RWPE1 (cell line): ENCODE measurements at places on chromosomes 3 and 15.

GRCh38 chr3:148466980-148467740 is 230.5 kb upstream of the AGTR1 start:
- no peak for DNase-seq

DNA sequence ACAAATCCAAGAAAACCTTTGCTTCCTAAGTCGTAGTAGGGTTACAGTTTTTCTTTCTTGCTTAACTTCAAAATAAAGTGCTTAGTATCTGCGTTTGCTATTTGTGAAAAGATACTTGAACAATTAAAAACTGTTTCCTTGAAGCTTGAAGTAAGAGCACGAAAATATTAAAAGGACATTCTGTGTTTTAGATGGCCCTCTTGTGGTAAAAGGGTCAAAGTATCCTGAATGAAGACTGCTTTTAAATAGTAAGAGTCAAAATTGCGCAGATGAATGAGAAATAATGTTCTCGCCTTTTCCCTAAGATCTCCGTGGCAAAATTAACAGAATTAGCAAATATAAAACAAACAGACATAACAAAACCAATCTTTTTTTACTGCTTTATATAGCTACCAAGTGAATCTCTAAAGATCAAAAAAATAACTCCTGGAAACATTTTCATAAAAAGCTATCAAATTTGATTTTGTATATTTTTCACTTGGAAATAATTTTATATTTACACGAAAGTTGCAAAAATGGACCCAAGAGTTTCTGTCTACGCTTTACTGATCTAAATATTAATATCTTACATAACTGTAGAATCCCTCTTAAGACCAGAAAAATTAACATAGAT is 175.4 kb downstream of the MBNL1 start:
- peak; percentile 22 for DNase-seq

DNA sequence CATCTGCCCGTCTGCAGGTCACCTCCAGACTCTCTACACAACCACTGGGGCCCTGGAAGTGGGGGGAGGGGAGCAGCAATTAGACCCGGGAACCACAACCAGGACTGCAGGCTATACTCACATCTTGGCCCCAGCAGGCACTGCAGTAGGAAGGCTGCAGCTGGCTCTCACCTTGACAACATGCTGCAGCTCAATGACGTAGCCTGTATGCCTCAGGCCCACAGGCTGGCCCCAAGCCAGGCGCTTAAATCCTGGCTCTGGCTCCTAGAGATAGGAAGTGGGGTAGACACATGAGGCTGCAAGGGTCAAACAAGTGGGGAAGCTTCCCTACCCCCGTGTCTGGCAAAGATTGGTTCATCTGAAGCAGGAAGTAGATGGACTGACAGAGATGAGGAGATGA is 4.6 kb upstream of the QRICH1 start:
- DNase-seq = no peak

- no peak for DNase-seq
These were observed 17.5 kb downstream of the CHRM5 start for GRCh38 chr15:33985751-33986150.

GRCh38 chr15:95470997-95471689 is 859.4 kb upstream of the NR2F2 start:
- DNase-seq = no peak

DNA sequence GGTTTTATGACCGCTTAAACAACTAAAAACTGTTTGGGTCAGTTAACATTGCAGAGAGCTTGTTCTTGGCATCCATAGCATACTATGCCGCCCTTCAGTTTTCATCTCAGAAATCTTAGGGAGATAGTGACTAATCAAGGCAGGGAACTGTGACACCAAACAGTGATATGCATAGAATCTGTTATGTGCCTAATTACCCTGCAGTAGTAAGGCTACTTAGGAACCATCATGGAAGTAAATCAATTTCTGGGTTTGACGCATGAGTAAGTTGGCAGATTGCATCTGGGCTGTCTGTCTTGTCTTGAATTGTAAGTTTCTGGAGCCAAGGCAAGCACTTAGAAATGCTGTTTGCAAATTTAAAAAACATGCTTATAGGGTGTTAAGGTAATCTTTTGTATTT is 22.5 kb downstream of the KCTD6 start:
- DNase-seq = no peak

DNA sequence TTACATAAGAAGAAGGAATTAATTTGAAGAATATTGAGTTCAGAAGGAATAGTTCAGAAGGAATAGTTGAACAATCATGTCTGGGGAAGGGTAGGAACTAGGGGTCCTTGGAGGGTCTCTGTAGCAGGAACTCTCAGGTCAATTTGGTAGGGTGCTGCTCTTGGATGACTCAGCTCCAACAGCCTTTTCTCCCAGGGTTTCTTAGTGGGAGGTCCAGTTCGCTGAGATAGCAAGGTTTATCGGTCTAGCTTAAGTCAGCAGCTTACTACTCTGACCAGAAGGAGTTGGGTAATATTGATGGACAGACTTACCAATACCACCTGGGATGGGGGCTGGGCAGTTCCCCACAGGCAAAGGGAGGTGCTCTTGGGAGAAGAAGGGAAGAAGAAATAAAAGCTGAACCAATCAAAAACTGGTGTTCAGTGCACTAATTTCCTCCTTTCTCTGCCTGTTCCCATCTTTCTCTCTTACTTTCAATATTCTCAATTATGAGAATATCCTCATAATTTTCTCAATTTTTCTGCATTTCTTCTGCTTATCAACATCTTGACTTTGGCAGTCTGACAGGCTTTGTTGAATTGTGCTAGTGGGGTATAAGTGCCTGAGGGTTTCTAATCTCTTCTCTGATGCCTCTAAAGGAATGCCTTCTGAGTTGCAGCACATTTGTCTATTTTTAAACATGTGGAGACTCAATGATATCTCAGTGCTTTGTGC is 14.4 kb upstream of the MITF start:
- no peak for DNase-seq

- peak; percentile 10 for DNase-seq
These were observed 609 bp downstream of the GOLGA8A start for GRCh38 chr15:34436956-34437442.

DNA sequence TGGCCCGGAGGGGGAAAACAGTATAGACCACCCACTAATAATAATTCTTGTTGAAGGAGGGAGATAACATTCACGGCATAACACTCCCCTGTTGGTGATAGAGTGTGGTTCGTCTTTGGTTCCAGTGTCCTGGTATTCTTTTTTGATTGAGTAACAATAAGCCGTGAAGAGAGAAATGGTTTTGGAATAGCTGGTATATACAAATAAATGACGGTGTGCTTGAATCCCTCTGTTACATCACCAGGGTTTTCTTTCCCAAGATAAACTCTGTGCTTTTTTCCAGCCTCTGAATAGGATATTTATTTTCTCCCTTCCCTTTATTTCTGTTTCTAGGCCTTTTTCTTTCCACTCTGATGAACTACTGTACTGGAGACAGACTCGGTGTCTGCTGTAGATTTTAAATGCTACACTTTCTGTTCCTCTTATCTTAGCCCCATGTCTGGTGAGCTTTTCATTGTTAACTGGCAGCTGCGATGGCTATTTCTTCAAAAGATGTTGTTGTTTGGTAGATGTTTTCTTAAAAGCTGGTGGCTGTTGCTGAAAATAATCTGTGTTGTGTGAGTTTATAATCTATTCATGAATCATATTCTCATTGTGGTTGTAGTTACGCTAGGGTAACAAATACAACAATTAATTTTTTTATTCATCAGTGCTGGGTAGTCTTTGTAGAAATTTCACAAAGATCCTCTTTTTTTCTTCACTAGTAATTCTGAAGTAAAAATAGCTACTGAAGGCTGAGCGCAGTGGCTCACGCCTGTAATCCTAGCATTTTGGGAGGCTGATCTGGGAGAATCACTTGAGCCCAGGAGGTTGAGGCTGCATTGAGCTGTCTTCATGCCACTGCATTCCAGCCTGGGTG is 15.5 kb upstream of the SCAANT1 start:
- DNase-seq = no peak
